ENCODE measurements at places on chromosomes 5 and 9.

DNA sequence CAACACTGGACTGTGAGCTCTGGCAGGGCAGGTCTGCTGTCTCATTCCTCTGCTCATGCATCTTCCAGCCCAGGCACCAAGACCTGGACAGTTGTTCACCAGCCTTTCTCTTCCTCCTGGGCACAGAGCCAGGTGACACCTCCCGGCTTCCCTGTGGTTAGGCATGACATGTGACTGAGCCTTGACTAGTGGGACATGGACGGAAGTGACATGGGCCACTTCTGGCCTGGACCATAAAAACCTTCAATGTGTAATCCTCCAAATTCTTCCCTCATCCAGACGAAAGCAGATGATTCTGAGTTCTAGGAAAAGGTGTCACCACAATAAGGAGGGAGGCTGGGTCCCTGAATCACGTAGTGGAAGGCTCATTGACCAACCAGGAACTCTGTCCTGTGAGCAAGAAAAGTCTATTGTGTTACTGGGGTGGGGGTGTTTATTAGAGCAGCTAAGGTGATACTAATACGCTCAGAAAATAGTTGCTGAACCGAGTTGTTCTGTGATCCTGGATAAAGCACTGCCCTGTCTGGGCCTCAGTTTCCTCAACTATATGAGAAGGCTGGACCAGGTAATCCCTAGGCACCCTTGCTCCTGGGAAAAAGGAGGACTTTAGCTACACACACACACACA is 26.6 kb upstream of the CRB2 start:
- DNase-seq, result peak; percentile 58

DNA sequence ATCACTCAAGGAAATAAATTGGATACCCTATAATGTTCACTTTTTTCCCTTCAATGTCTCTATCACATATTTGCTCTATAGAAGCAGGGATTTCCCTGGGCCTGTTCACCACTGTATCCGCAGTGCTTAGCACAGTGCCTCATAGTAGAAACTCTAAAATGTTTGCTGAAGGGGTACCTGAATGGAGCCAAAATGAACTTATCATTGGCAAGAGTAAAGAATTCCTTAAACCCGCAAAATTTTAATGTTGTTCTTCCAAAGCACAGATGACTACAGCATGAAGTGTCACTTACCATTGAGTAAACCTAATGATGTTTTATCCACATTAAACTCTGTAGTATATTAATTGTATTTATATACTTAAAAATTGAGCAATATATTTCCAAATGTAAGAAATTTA is 96.1 kb downstream of the JAKMIP2 start:
- DNase-seq, result no peak

DNA sequence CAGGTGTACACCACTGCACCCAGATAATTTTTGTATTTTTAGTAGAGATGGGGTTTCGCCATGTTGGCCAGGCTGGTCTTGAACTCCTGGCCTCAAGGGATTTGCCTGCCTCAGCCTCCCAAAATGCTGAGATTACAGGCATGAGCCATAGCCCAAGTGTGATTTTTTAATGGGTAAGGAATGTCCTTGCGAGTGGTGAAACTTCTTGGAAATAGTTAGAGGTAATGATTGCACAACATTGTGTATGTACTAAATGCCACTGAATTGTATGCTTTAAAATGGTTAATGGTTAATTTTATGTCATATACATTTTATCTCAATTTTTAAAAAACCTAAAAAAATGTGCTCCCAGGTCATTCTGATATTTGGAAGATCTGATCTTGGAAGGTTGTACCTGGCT is 59.9 kb upstream of the IL6ST start:
- DNase-seq, result no peak

DNA sequence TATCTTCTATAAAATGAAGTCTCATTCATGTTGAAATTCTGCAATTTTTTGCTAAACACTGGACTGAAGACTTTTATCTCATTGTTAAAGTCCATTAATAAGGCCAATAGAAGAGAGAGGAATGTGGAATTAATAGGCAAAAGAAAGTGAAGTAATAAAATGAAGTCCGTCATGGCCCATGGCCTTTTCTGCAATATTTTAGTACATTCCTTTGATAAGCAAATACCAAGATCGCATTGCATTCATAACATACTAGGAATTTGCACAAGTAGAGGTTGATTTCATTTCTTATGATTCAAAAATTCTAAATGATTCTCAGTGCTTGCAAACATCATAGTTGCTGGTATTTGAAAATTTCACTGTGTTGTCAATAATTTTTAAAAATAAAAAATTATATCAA is 664.0 kb downstream of the NR2F1-AS1 start:
- DNase-seq, result no peak

DNA sequence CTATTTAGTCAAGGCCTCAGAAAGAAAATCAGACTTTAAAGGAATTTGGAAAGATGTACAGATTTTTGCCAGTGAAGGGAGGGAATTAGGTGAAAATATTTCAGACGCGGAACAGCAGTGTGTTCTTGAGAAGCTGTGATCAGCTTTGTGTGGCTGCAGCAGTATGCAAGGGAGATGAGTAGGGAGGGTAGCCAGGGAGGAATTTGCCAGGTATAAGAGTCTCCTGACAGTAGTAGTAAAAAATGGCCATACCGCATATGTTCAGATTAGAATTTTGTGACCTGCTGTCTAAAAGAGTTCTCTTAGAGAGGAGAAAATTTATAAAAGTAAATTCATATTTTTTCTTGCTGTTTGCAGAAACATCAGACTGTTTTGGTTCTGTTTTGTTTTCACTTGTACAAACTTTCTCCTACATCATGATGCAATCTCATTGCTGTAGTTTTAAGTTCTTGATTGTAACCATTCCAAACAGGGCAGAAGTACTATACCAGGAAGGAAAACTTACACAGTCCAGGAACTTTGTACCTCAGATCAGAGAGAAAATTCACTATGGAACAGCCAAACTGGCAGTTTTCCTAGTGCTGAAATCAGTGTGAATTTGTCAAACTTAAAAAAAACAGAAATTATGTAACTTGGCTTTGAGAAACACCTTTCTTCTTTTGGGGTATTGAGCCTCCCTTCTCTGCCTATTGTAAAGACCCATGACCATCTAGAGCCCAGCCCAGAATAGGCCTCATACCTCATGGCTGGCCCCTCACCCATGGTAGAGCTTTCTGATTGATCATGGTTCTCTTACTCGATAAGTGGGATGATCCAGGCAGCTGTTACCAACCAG is 78.4 kb upstream of the NR3C1 start:
- no peak for DNase-seq

DNA sequence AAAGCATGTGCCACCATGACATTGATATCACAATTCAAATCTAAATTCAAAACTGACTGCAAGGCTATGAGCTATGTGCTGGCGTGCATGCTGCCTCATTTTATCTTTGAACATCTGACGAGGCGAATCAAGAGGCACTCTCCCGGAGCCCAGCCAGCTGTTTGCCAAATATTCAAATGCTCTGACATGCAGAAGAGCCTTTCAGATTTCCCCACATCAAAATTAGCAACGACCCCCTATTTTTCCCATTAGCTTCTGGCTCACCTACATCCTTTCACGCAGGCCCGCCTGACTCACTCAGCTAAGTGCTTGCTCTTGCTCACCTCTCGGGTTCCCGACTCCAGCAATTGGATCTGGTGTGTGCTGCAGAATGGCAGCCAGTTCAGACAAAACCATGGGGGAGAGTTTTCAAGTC is 159.0 kb downstream of the NR2F1-AS1 start:
- no peak for DNase-seq

DNA sequence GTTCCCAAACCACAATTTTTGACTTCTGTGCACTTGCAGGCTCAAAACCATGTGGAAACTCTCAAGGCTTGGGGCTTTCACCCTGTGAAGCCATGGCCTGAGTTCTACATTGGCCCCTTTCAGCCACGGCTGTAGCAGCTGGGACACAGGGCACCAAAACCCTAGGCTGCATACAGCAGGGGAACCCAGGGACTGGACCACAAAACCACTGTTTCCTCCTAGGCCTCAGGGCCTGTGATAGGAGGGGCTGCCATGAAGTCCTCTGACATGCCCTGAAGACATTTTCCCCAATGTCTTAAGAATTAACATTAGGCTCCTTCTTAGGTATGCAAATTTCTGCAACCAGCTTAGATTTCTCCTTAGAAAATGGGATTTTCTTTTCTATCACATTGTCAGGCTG is 312.1 kb upstream of the TUSC1 start:
- DNase-seq, result no peak

- peak; percentile 68 for DNase-seq
Measured at GRCh38 chr5:167634432-167634831, 657.0 kb upstream of the WWC1 start.

DNA sequence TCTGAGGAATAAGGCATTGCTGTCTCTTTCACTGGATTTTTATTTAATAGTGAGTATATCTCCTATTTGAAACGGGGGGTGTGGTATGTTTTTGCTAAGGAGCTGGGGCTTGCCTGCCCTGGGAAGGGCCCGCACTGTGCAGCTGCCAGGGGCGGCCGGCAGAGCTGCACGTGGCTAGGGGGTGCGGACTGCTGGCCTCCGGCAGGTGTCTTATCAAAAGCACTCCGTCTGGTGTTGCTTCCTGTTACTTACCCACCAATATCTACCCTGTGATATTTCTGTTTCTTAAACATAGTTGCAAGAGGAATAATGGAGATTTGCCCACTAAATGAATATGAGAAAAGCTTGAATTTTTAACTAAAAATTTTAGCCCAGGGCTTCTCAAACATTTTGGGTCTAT is 232.0 kb downstream of the IRX1 start:
- no peak for DNase-seq

- no peak for DNase-seq
Measured at GRCh38 chr9:107313555-107314096, 30.5 kb downstream of the RAD23B start.

DNA sequence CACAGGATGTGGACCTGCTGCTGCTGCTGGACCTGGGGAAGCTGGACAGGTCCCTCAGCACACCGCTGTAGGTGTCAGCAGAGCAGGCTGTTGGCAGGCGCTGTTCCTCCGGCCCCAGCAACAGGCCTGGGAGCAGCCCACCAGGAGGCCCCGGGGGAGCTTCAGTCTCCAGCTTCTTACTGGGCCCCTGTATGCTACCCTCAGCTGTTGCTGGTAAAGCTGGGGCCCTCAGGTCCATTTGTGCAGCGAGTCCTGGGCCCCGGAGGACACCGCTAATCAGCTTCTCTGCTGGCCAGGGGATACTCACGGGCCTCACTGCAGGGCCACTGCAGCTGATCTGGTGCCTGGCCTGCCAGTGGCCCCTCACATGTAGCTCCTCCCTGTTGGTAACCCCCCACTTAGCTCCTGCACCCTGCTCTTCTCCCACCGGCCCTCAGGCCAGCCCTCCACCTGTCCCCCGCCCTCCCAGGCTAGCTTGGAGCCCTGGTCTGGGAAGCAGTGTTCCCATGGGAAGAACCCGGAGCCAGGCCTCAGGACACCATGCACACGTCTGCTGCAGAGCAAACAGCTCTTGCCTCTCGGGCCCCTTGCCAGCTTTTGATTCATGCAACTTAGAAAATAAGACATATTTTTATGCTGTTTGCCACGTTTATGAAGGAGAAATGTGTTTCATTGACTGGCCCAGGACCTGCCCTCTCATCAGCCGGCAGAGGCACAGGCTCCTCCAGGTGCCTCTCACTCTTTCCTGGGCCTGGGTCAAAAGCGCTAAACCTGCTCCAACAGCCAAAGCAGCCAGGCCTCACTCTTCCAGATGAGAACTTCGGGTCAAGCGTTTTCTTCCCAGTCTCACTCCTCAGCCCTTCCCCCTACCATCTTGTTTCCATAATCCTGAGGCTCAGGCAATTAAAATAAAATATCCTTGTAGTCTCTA is 61.0 kb upstream of the ADAMTS2 start:
- DNase-seq, result no peak
